ENCODE measurements at places on chromosomes 7 and 10.

DNA sequence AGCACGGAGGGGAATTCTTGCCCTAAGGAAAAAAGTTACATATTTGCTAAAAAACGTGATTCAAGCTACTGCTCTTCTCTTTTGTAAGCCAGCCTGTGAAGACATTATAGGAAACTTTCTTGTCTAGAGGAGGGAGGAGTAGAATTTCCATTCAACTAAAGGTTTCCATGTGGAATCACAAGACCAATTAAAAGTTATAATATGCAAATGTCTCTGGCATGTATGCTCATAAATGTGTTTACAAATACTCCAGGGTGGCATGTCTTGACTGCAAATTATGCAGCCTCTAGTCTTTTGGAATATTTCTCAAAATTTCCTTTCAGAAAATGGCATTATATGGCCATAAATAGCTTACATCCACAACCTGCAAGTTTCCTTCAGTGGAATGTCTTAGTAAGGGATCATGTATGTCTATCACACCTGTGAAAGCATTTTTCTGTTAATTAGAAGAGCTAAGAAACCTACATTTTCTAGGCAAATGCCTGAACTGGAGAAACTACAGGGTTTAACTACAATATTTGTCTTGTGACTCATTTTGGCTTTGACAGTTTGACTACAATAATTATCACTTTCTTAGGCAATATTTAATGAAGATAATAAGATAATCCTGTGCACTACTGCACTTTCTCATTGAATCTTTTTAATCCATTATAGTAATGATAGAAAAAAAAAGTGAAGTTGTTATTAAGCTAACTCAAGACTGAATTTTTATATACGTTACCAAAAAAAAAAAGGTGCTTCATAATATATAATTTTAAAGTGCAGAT lies 111.1 kb upstream of the C10orf90 start:
- DNase-seq, result no peak

DNA sequence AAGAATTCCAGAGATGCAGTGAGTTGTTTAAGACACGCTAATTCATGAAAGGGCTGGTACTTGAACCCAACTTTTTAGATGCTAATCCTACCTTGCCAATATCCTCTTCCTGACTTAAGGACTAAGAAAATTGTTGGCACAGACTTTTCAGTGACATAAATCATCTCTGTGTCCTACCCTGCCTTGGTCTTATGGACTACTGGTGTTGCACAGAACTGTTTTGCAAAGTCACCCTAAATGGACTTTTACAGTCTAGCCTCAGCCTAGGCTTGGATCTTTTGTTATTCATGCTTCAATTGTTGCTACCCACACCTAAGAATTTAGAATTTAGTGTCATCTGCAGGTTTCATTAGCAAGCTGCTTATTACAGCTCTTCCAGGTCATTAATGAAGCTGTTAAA lies 112.7 kb downstream of the SORCS1 start:
- no peak for DNase-seq

- DNase-seq, result no peak
These were observed 305.1 kb upstream of the PITRM1 start for GRCh38 chr10:3477683-3478082.

DNA sequence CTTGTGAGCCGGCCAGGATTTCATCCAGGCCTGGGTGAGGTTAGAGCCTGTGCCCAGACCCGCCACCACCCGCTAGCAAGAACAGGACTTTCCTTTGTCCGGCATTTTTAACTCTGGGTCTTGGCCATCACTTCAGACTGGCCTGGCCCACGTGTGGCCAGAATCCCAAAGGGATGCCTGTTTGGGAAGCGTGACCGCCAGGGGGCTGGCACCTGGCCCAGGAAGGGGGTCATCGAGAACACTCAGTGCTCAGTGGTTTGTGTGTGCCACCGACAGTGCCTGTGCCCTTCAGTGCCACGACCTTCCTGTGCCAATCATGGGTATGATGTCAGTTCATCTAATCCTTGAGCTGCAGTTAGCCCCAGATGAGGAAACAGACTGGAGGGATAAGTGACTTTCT lies 85.0 kb downstream of the ZMIZ1 start:
- DNase-seq, result no peak

DNA sequence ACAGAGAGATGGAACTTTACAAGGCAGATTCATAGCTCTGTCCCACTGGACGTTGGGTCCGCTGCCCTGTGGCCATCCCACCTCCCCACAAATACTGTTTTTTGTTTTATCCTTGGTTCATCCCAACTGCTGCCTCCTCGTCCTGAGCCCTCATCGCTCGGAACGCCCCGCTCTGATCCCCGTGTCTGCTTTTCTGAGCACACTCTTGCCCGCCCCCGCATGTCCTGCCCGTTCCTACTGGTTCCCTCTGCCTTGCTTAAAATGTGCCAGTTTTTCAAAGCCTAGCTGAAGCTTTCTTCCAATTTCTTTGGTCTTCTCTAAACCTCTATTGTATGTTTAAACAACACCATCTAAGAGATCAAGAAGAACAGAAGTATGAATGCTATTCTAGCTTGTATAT lies 19.4 kb downstream of the RNF32 start:
- DNase-seq, result no peak

- no peak for DNase-seq
These were observed 608 bp downstream of the ACHE start for GRCh38 chr7:100894860-100895700.

DNA sequence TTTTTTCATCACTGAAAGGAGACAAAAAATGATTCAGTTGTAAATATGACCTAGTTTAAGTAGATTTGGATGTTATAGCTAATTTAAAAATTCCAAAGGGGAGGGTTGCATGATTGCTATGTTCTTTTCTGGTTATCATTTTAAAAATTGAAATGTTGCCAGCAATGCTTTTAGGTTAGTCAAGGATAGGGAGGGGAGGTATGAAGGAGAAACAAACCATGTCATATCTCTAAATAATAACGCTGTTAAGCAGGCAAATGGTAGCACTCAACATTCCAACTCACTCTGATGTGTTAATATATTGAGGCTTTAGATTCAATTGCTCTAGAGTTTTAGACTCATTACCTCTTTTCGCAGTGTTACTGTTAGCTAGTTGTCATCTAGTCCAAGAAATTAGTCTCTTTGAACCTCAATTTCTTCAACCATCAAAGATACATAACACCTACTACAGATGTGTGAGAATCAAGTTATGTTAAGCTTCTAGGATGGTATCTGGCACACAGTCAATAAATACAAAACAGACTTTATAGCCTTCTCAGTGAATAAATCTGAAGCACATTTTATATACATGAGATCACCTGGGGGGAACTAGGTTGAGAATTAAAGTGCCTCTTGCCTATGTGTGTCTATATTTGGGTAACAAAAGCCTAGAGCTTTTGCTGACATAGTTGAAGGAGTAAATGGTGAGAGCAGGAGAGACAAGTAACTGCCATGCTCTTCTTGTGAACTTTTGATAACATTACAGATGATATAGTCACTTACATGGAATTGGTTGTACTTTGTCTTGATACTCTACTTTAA lies 124.9 kb downstream of the CSTF2T start:
- DNase-seq, result no peak

DNA sequence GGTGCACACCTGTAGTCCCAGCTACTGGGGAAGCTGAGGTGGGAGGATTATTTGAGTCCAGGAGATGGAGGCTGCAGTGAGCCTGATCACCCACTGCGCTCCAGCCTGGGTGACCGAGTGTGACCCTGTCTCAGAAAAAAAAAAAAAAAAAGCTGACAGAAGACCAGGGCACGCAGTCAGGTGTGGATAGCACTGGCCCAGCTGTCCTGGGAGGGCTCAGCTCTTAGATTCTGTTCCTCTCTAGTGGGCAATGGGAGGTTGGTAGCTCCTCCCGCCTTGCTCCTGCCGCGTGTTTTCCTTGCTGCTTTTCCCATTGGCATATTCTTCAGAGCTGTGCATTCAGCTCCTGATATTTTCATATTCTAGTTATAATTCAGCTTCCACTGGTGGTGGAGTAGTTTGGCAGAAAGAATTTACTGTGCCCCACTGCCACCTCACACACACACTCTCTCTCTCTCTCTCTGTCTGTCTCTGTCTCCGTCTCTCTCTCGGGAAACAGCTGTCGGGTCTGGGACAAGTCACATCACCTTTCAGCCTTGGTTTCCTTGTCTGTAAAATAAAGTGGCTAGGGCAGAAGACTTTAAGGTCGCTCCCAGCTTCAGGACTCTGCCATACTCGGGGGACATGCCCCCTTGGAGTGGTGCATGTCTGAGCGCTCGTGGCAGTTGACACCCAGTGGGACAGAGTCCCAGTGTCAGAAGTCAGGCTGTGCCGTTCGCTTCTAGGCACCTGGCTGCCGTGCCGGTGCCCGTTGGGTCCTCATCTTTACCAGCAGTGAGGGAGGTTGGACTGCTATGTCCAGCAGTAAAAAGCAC lies 25.9 kb upstream of the ANKRD2 start:
- DNase-seq, result no peak

- no peak for DNase-seq
These were observed 243.5 kb upstream of the ZNF32 start for GRCh38 chr10:43892062-43892770.

DNA sequence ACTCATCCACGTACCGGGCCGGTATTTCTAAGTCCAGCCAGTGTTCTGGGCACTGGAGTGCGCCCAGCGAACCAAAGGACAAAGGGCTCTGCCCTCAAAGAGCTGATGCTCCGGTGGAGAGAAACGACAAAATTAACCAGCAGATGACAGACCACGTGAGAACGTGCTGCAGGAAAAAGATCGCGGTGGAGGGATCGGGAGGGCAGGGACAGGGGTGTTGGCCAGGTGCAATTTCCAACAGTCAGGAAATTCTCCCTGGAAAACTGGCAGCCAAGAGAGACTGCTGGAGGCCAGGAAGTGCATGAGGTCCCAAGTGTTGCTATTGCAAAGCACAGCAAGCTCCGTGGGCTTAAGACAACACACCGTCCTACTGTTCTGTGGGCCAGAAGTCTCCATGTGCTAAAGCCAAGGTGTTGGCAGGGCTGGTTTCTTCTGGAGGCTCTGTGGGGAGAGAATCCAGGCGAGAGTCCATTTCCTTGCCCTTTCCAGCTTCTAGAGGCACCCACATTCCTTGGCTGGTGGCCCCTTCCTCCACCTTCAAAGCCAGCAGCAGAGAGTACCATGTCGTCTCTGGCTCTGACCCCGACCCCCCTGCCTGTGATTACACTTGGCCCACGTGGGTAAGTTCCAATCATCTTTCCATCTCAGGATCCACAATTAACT lies 21.3 kb upstream of the AMZ1 start:
- DNase-seq, result no peak

DNA sequence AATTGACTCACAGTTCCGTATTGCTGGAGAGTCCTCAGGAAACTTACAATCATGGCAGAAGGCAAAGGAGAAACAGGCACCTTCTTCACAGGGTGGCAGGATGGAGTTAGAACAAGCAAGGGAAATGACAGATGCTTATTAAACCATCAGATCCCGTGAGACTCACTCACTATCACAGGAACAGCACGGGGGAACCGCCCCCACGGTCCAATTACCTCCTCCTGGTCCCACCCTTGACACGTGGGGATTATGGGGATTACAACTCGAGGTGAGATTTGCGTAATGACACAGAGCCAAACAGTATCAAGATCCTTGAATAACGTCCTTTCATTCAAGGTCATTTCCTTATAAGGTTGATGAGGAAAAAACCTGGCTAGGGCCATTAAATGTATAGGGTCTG lies 176.6 kb downstream of the TPK1 start:
- no peak for DNase-seq

- no peak for DNase-seq
These were observed 371.4 kb upstream of the MGMT start for GRCh38 chr10:129095680-129096064.

GRCh38 chr10:46080886-46081285 lies 34.8 kb upstream of the MSMB start:
- DNase-seq, result no peak

DNA sequence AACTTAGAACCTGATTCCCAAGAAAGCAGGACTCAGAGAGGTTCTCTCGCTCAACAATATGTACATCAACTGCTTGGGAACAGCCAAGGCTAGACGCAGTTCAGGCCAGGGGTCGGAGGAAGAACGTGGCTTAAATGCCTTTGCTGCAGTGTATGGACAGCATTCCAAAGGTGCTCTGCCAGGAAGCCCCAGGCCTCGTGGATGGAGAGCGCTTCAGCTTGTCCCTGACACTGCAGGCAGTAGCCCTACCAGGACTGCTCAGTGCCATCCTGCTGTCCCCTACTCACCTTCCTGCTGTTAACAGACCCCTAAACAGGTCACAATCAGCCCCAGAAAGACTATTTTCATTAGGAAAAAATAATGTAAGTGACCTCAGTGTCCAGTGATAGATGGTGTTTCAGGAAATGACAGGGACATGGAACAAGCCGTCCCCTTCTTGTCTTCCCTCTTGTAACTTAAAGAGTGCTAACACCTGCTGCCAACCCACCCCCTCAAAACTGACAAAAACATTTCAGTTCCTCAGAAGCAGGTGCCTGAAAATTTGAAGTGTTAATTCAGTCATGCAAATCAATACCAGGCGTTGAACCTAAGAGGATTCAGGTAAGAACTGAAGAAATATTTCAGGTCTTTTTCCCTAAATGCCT lies 16.5 kb downstream of the CREB3L2 start:
- no peak for DNase-seq

DNA sequence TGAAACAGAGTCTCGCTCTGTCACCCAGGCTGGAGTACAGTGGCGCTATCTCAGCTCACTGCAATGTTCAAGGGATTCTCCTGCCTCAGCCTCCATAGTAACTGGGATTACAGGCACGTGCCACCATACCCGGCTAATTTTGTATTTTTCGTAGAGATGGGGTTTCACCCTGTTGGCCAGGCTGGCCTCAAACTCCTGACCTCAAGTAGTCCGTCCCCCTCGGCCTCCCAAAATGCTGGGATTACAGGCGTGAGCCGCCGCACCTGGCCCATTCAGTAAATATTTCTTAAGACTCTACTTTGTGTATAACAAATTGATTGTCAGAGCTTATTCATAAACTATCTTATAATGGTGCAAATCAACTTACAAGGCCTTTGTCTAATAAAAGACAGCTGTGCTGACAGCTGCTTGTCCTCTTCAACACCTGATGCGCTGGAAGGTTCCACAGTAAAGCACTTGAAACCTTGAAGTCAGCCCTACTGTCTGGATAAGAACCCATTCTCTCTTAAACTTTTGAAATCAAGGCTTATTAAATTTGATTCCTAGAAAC lies 14.7 kb downstream of the ECHDC3 start:
- no peak for DNase-seq

DNA sequence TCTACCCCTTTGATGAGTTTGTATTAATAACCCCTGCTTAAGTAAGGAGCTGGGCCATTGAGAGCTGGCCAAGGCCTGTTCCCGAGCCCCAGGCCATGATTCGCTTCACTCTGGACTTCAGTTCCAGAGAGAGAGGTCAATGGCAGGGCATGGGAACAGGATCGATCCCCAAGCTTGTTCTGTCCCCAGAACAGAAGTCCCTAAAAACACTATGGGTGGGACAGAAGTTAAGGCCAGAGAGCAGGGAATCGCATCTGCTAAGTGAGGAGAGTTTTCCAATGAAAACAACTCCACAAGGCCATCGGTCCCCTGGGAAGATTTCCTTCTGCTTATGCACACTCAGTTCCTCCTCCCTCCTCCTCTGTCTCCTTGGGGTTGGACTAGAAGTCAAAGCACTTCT lies 159.6 kb downstream of the LSM5 start:
- no peak for DNase-seq

Measured in activated CD4-positive, alpha-beta T cell treated with anti-CD3 and anti-CD28 coated beads, Interleukin-2, amount 50 U/mL, for 24 hours (primary cell).